GM20000 (cell line): ENCODE measurements at places on chromosomes 1 and 21.

GRCh38 chr1:59316497-59317128 is 19.7 kb downstream of the FGGY start:
- no peak for DNase-seq

- peak; percentile 79 for DNase-seq
Observed at GRCh38 chr1:9629445-9630201, 21.9 kb upstream of the PIK3CD start.

DNA sequence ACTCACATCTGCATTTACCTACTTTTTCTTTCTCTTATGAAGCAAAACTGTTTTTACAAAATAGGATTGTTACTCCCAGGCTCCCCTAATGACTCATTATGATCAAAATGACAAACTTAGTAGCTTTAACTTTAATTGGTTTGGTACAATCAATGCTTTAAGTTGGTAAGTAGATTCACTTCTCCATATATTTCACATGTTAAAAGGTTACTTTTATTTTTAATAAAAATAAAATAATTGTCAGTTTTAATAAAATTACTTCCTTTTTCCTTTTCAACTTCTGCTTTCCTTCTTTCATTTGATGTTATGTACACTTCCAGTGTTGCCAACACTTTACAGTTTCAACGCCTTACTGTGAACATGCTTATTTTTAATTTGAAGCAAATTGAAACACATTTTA is 477.6 kb downstream of the SETD4 start:
- no peak for DNase-seq

- DNase-seq, result peak; percentile 73
Observed at GRCh38 chr1:3638676-3639075, 11.2 kb downstream of the WRAP73 start.

- no peak for DNase-seq
Observed at GRCh38 chr1:244451539-244451950, at the start of gene ADSS2. ADSS2 (minus strand) TSS chr1:244451909; CDS start chr1:244451817, 92 bp downstream.

DNA sequence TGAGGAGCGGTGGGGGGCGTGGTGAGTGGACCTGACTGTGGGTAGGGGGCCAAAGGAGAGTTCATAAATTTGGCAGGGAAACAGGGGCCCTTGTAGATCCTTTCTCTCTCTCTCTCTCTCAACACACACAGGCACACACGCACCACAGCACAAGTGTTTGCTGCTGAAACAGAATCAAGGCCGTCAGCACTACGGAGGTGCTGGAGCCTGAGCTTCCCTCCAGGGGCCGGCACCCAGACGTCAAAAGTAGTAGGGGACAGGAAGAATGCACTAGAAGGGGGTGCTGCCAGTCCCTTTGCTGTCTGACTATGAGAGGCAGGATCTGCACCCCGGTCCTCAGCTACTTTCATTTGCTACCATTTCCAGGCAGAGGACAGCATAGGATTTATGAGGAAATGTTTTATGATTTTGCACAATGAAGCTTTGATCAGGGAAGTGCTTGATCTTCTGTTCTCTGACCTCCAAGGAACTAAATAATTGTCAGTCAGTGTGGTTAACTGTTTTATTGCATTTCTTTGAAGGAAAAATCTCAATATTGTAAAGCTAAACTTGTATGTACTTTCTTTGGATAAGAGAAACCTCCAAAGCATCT is 74.3 kb upstream of the FAM3B start:
- no peak for DNase-seq
